NCI-H187 treated with DMSO at 0.1 percent for 48 hours (cell line): ENCODE measurements at places on chromosomes 3 and 15.
A peak's percentile ranks its signal among the peaks of the same experiment; 100 is the strongest.

GRCh38 chr3:182925330-182925943 is 54.9 kb downstream of the DCUN1D1 start:
- DNase-seq = no peak

GRCh38 chr15:78938658-78939488 is 6.0 kb downstream of the CTSH start:
- DNase-seq = no peak

GRCh38 chr3:61966200-61966599 is 404.8 kb downstream of the PTPRG start:
- no peak for DNase-seq

DNA sequence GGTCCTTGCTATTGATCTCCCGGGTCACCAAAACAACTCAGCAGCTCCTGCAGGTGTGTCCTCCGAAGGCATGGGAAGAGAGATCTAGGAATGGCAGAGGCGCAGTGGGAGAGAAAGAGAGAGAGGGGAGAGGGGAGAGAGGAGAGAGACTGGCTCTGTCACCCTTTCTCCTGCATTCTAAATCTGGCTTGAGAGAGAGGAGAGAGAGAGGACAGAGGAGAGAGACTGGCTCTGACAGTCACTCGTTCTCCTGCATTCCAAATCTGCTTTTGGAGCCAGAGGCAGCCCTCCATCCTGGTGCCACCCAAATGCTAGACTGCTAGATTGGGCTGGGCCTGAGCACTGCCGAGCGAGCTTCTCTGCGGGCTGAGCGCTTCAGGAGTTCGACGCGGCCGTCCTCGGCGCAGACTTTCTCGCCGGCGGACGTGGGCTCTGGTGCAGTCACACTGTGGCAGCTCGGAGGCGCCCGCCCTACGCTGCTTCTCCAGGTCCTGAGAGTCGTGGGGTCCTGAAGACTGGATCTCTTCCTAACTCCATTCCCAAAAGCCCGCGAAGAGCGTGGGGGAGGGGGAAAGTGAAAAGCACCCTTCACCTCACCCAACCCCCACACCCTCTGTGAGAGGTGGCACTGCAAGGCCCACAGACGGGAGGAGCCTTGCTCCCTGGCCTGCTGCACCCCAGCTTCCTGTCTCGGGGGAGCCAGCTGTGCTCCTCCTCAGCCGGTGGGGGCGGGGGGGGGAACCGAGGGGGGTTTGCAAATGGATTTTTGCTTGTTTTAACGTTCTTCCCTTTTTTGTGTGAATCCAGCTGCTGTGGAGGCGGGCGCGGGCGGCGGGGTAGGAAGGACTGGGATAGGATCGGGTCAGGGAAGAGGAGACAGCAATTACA is 222.3 kb downstream of the MEIS2 start:
- no peak for DNase-seq

DNA sequence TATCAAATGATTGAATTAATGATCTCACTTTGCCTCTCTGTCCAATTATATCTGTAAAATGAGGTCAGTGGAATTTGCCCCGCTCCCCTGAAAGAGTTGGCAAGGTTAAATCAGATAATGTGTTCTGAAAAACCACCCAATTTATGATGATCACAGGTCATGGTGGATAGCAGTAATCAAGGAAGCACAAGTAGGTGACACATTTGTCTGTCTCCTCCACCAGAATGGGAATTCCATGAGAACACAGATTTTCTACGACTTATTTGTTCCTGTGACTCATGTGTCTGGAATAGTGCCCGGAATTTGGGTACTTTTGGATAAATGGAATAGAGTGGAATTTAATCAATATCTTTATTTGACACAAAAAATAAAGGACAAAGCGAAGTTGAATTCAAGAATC is 220.9 kb upstream of the SUCLG2 start:
- no peak for DNase-seq

GRCh38 chr3:126269354-126269753 is 87.9 kb downstream of the KLF15 start:
- no peak for DNase-seq

- no peak for DNase-seq
Measured at GRCh38 chr3:31839144-31839917, 141.7 kb downstream of the OSBPL10 start.

DNA sequence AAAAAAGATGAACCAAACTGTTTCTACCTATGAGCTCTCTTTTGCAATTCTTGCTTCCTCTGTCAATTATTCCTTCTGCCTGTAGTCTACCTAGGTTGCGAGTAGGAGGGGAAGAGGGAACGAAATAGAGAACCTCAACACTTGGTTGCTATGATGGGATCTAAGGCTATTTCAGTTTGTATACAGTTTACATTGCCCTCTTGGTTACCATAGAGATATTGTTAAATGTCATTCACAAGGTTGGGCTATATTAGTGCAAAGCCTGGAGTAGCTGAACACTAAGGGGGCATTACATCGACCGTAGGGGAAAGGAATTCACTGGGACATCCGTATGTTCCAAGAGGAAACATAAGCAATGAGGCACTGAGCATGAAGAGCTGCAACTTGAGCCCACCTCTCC is 276.9 kb downstream of the GBE1 start:
- DNase-seq = no peak

DNA sequence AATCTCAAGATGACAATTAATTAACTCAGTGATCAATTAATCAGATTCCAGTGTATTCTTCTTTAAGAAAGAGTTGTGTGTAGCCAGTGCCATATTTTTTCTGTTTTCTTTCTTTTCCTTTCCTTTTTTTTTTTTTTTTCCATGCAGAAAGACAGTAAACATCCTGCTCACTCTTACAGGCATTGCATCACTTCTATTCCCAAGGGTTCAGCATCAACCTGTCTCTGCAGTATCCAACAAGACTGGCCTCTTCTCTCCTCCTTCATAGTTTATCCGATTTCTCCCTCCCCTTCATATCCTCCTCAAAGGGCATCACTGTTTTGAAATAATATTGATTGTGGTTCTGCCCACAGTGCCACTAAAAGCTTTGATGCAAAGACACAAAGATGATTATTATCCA is 17.0 kb upstream of the SLC9A9 start:
- DNase-seq = no peak

- DNase-seq = no peak
Measured at GRCh38 chr15:49793943-49794342, 173.1 kb downstream of the DTWD1 start.

DNA sequence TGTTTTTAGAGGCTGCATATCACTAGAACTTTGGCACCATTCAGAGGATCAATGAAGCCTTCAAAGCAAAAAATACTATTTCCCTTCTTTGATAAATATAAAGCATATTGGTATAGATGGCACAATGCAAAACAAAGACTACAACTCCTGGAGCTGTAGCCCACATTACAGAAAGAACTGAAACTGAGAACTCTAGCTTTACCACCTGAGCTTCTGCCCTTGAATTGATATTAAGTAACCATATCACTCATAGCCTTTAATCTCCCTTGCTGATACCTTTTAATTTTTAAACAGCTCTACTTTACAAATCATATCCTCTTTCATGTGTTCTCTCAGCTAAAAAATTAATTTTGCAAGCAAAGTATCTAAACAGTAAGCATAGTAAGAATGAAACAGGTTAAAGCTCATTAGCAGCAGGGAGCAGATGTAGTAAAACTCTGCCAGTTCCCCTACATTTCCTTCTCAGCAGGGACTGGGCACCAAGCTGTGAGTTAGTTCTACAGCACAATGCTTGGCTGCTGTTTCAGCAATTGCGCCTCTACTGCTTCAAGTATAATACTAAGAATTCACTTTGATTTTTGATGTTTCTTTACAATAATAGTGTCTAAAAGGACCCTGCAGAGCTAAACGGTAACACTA is 97.9 kb upstream of the NANOGP8 start:
- no peak for DNase-seq

DNA sequence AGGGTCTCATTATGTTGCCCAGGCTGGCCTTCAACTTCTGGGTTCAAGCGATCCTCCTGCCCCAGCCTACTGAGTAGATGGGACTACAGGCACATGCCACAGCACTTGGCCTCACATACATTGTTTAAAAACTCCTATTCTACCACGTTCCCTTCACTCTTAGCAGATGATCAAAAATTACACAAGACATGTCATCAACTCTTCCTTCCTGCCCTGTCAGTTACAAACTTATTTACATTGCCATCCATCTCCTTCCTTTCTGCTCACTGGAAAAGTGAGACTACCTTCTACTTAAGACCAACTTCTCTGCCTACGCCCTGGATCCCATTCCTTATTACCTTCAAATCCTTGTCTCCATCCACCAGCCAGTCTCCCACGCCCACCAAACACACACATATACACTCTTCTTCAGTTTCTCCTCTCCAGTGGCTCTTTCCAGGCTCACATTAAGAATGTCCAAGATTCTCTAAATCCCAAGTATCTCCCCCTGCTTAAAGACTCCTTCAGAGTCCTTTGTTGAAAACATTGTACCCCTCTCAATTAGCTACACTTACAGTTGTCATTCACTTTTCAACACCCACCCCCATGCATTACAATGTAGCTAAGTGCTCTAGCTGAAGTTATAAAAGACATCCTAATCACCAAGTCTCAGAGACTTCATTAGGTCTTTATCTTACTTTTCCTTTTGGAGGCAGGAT is 4.3 kb downstream of the PEAK1 start:
- DNase-seq = no peak

- no peak for DNase-seq
Measured at GRCh38 chr3:176587089-176587488, 610.2 kb downstream of the TBL1XR1 start.

GRCh38 chr3:146125951-146126350 is 35.0 kb downstream of the PLOD2 start:
- DNase-seq = no peak

DNA sequence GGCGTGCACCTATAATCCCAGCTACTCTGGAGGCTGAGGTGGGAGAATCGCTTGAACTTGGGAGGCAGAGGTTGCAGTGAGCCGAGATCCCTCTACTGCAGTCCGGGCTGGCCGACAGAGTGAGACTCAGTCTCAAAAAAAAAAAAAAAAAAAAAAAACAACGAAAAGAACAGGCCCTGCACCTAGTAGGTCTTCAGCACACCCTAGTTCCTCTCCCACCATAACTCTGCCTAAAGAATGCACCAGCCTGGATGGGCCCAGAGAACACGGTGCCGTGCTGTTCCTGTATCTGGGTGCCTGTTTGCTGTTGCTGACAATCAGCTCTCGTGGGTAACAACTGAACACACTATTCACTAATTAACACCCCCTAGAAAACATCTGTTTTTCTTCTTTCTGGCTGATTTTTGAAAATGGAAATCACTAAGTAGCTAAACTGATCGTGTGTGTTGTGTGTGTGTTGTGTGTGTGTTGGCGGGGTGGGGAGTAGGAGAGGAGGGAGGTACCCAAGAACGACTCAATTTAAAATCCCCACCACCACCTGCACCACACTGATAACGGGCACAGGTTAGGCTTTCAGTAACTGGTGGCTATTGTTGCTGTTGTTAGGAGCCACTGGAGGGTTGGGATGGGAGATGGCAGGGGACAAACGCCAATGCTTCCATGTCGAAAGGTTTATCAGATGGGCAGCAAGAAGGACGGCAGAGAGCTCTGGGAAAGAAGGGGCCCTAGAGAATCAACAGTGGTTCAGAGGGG is 40.6 kb upstream of the MEX3B start:
- DNase-seq = no peak

DNA sequence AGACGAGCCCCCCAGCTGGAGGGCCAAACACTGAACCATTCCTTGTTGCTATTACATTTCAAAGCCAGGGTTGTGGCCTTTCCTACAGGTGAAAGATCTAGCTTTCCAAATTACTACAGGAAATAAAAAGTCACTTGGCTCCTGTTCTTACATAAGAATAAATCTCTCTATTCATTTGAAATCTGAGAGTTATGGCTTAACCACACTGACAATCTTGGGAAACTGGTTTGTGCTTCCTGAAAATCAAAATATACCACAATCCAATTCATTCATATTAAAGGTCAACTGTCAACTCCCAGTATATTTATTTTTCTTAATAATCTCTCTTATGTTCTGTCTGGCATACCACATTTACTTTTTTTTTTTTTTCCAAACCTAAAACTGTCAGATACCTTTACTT is 103.7 kb upstream of the LMOD3 start:
- no peak for DNase-seq

DNA sequence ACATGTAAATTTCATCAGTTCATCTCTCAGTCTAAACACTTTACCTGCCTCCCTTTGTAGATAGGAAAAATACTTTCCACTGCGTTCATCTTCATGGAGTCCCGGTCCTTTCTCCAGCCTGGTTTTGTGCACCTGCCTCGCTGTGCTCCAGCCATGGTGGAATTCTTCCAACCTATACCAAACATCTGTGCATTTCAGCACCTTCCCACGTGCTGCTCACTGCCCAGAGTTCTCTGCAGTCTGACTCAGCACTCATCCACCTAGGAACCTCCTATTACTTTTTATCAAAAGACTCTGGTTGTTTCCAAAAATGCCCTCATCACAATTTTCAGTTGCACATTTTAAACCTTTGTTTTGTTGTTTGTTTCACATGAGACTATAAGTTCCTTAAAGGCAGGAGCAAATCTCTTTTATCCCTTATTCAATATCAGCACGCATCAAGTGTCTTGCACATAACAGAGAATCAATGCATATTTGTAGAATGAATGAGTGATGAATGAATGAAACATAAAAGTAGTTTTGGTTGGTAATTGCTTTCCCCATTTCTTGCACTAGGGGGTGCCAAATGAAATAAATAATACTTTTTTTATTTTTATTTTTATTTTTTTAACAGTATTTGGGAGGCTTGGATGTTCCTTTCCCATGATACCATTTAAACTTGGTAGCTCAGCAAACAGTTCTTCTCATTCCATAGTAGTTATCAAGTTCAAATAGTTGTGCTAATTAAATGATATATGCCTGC is 30.2 kb upstream of the ADAMTS9 start:
- no peak for DNase-seq

DNA sequence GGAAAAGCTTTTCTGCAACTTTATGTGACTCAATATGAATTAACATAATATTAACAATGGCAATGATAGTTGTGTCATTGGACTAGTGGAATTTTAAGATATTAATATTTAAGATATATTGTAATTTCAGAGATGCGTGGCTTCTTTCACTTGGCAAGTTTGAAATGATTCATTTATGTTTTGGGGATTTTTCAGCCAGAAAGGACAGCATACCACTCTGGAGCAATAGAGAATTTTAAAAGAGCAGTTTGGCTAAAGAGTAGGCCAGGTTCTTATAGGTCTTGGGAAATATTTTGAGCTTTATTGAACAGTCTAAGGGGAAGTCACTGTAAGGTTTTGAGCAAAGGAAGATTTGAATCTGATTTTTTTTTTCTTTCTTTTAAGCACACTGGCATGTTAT is 16.5 kb downstream of the GMPS start:
- no peak for DNase-seq

- no peak for DNase-seq
Measured at GRCh38 chr15:38189671-38190295, 62.9 kb upstream of the SPRED1 start.

GRCh38 chr3:10471054-10471688 is 34.2 kb downstream of the ATP2B2 start:
- peak; percentile 5 for DNase-seq
